ENCODE measurements at places on chromosomes 6 and 20.

DNA sequence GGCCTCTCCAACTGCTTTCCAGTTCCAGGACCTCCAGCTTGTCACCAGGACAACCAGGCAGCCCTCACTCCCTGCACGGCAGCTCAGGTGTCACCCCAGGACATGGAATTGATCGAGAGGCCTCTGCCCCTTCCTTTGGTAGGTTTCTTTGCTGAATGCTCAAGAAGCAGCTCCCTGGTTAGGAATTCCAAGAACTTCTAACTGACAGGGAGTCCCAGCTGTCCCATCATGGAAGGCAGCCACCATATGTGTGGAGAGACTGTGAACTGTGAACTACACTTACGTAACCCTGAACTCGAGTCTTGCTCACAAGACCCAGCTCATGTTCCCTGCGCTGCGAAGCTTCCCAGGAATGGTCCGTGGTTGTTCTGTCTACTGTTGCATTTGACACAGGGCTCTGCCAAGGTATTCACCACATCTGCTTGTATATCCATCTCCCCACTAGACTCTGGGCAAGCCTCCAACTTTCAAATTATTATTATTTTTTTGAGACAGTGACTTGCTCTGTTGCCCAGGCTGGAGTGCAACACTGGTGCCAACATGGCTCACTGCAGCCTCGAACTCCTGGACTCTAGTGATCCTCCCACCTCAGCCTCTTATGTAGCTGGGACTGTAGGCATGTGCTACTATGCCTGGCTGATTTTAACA, 35.7 kb downstream of the MGME1 start:
- no peaks in the 10 kb centered on the region for H3K27me3 ChIP-seq
- H3K4me3 ChIP-seq, result no peak overlapping the region
- no peaks in the 10 kb centered on the region for H3K4me1 ChIP-seq
- no peaks in the 10 kb centered on the region for H3K36me3 ChIP-seq
- H3K27ac ChIP-seq, result no peak overlapping the region

DNA sequence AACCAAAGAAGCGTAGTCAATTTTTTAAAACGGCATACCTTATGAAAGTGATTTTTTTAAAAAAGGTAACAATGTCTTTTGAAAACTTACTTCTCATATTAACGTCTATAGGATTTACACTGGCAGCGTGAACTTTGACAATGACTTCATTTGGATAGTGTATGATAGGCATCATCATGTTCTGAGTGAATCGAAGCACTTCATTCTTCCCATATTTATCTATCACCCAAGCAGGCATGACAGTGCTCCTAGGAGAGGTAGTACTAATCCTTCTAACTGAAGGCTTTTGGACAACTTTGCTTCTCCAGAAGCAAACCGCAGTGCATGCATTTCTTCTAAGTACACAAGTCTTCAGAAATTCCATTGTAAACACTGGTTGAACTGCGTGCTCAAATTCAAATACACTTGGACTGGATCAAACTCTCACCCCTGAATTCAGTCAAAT, 618 bp downstream of the RTN4IP1 start:
- peaks cover 7% of the 10 kb centered on the region for H3K36me3 ChIP-seq
- peak overlapping the region; percentile 83 for H3K4me3 ChIP-seq
- peak overlapping the region; percentile 84 for H3K27ac ChIP-seq
- H3K4me1 ChIP-seq, result peaks cover 11% of the 10 kb centered on the region

DNA sequence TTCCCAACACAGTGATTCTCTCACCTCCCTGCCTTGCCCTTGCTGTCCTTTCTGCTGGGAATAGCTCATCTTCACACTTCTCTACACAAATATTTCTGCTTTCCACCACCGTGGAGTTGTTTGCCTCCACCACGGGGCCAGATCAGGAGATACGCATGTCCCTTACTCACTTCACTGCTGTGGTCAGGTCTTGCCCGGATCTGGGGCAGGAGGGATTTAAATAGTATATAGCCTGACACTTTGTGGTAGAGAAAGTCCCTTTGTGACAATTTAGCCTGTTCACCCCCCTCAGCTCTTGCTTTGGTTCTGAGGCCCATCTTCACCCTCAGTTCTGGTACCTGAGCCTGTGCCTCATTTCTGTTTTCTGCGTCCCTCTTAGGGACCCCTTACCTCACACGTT, 92.6 kb upstream of the PREP start:
- H3K36me3 ChIP-seq, result no peaks in the 10 kb centered on the region
- H3K27me3 ChIP-seq, result no peaks in the 10 kb centered on the region
- DNase-seq, result no peak
- H3K4me3 ChIP-seq, result no peak overlapping the region

GRCh38 chr6:92762443-92763273, 656.7 kb downstream of the EPHA7 start:
- no peaks in the 10 kb centered on the region for H3K27me3 ChIP-seq
- H3K36me3 ChIP-seq, result no peaks in the 10 kb centered on the region
- no peak overlapping the region for H3K4me3 ChIP-seq
- no peak for DNase-seq
- no peaks in the 10 kb centered on the region for H3K4me1 ChIP-seq

GRCh38 chr20:18926965-18927364, 113.4 kb downstream of the SCP2D1 start:
- no peak for DNase-seq
- no peaks in the 10 kb centered on the region for H3K27me3 ChIP-seq
- H3K4me1 ChIP-seq, result no peaks in the 10 kb centered on the region

- no peaks in the 10 kb centered on the region for H3K36me3 ChIP-seq
- no peak overlapping the region for H3K4me3 ChIP-seq
- H3K27ac ChIP-seq, result no peak overlapping the region
Observed at GRCh38 chr6:90835596-90836212, 248.8 kb upstream of the MAP3K7 start.

GRCh38 chr6:166109608-166110007, 58.0 kb downstream of the TBXT start:
- H3K36me3 ChIP-seq, result no peaks in the 10 kb centered on the region
- H3K4me1 ChIP-seq, result peaks cover 11% of the 10 kb centered on the region
- no peak for DNase-seq
- H3K4me3 ChIP-seq, result no peak overlapping the region
- peaks cover 5% of the 10 kb centered on the region for H3K27me3 ChIP-seq

DNA sequence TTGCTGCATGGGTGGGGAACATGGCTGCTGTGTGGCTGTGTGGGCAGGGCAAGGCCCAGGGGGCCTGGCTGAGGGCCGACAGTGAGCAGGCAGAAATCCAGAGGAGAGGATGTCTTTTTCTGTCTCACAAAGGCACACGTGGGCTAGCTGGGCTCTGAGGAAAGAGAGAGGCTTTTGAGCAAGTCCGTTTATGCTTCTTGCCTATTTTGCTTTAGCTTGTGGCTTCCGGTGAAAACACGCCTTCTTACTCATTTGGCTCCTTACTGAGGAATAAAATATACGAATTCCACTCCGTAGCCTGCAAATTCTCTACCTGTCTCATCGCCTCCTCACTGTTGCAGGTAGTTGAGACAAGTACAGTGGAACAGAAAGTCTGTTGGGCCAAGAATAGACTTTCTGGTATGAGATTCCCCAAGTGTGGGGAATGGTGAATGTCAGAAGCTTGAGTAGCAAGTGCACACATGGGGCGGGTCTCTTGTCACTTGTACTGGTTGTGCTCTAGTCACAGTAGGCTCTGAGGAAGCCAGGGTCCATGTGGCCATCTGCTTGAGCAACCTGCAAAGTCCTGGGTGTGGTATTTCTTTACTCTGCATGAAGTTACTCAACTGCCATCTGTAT, 28.4 kb downstream of the WRNIP1 start:
- peaks cover 40% of the 10 kb centered on the region for H3K4me1 ChIP-seq
- H3K27ac ChIP-seq, result no peak overlapping the region
- H3K4me3 ChIP-seq, result no peak overlapping the region
- H3K27me3 ChIP-seq, result no peaks in the 10 kb centered on the region
- DNase-seq, result no peak
- H3K36me3 ChIP-seq, result peaks cover 14% of the 10 kb centered on the region

GRCh38 chr20:22020201-22020600, 314.7 kb downstream of the PAX1 start:
- DNase-seq, result no peak
- H3K36me3 ChIP-seq, result no peaks in the 10 kb centered on the region
- H3K27ac ChIP-seq, result no peak overlapping the region
- H3K27me3 ChIP-seq, result no peaks in the 10 kb centered on the region

DNA sequence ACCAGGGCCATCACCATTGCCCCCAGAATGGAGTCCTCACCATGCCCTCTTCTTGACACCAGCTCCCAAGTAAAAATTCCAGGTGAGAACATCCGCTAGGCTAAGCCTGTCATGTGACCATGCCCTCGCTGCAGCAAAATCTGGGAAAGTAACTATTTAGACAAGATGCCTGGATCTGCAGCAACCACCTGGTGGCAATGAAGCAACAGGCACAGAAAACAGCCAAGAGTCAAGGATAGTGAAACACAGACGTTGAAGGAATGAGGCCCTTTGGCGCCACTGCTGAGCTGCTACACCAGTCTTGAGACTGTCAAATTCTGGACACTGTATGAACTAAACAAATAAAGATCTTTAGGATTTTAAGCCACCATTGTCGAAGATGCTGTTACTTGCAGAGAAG, 30.1 kb upstream of the TGM6 start:
- no peak for DNase-seq
- no peak overlapping the region for H3K4me3 ChIP-seq

DNA sequence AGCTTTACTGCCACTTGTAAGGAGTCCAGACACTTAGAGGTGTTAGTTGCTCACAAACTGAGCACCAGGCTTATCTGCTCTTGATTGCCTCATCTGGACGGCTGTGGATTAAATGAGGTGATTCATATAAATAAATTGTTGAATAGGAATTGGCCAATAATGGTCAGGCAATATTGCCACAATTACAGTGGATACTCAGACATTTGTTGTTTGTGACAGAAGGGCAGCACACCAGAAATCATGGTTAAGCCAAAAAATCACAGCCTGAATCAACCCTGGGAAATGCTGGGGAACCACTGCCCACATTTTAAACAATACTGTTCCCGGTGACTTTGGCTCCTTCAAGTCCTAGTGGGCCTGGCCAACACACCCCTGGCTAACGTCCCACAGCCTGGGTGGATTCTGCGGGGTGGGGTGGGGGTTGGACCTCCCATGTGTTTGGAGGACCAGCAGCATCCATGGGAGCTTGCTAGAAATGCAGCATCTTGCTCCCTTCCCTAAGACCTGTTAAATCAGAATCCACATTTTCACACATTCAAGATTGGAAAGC, 29.5 kb upstream of the SPDEF start:
- no peak for DNase-seq
- H3K4me3 ChIP-seq, result no peak overlapping the region
- 0 out of 2 replicates have a peak, but pooled peaks cover 4% of the 10 kb centered on the region for H3K4me1 ChIP-seq
- peaks cover 31% of the 10 kb centered on the region for H3K36me3 ChIP-seq
- H3K27me3 ChIP-seq, result no peaks in the 10 kb centered on the region
- no peak overlapping the region for H3K27ac ChIP-seq

- no peak overlapping the region for H3K27ac ChIP-seq
- no peak for DNase-seq
- no peaks in the 10 kb centered on the region for H3K4me1 ChIP-seq
- no peaks in the 10 kb centered on the region for H3K36me3 ChIP-seq
Observed at GRCh38 chr6:125380474-125380873, 78.7 kb upstream of the HDDC2 start.

GRCh38 chr6:129485746-129486145, 224.2 kb downstream of the ARHGAP18 start:
- no peak overlapping the region for H3K4me3 ChIP-seq
- H3K27ac ChIP-seq, result no peak overlapping the region
- H3K36me3 ChIP-seq, result no peaks in the 10 kb centered on the region
- H3K27me3 ChIP-seq, result no peaks in the 10 kb centered on the region
- peaks cover 27% of the 10 kb centered on the region for H3K4me1 ChIP-seq

DNA sequence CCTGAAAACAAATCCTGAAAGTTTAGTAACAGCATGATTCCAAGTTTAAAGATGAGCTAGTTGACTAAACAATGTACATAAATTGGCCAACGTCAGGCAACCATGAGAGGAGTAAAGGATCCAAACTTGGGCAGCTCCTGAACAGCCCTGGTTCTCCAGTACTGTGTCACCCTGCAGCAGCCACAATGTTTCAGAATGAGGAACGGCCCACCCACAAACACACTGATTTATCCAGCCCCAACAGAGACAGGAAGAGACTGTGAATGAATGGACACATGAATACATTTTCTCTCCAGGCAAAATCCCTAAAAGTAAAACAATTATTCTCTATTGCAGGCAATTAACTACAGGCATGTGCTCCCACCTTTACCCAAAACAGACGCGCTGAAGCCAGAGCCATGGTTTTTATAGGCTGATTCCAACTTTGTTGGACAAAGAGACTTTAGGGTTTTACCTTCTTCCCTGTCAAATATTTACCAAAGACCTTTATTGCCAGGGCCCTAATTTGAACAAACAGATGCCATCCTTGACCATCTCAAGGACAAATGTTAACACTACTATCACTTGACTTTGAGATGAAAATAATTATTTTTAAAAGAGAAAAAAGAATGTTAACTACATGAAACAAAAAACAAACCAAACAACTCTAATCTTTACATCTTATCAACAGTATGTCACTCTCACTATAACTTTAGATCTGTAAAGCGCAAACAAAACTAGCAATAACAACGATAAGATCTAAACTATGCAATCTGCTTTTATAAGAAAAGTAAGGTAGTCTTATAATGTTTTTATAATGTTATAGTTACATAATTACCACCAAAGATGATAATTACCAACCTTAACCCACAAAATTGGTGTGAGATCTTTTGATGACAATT, 22.9 kb downstream of the CNKSR3 start:
- no peaks in the 10 kb centered on the region for H3K27me3 ChIP-seq
- H3K4me3 ChIP-seq, result no peak overlapping the region
- peak overlapping the region; percentile 93 for H3K27ac ChIP-seq

DNA sequence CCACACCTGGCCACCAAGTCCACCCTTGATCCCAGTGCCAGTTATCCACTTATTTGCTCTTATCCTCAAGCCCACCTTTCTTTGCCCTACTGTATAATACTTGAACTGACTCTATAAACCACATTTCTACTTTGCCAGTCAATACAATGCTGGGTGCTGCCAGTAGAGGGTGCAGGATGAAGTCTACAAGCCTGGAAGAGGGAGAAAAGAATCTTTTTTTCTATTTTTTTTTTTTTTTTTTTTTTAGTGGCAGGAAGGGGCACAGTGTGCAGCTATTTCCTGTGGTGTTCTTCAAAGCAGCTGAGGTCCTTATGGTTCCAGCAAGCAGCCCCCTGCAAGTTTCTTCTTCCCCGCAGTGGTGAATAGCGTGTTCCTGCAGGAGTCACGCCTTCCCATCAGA, 22.2 kb upstream of the GABRR1 start:
- H3K36me3 ChIP-seq, result no peaks in the 10 kb centered on the region
- H3K27me3 ChIP-seq, result peaks cover 4% of the 10 kb centered on the region
- H3K4me3 ChIP-seq, result no peak overlapping the region

DNA sequence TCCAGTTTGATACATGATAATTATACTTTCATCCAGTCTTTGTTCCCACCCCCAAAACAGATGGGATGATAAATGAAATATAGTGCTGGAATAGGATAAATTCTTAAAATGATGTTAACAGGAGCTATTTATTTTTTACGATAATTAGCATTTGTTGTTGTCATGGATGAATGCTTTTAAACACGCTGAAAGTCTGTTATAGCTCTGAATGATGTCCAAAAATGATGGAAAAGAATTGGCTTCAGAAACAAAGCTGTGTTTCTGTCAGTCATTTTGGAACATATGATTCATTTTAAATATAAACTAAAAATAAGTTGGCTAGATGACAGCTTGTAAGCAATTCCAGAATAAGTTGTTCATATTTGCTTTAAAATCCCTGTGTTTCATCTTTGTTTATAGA, 237.4 kb downstream of the GRIK2 start:
- H3K27me3 ChIP-seq, result no peaks in the 10 kb centered on the region
- H3K36me3 ChIP-seq, result no peaks in the 10 kb centered on the region
- no peak overlapping the region for H3K4me3 ChIP-seq
- H3K27ac ChIP-seq, result no peak overlapping the region
- no peak for DNase-seq

Measured in SJSA1 (cell line).